ENCODE measurements at places on chromosomes 1 and 21.

GRCh38 chr1:84086189-84086588 lies 57.9 kb upstream of the PRKACB start:
- no peak for DNase-seq

GRCh38 chr1:204314171-204314892 lies 45.4 kb downstream of the PLEKHA6 start:
- no peak for DNase-seq

GRCh38 chr1:15760520-15761211 lies 2.1 kb downstream of the FBLIM1 start:
- no peak for DNase-seq

GRCh38 chr1:94863919-94864318 lies 43.8 kb downstream of the SLC44A3 start:
- DNase-seq: no peak
